Non-pigmented ciliary epithelial cell (primary cell): ENCODE measurements at places on chromosomes 2 and 18.

DNA sequence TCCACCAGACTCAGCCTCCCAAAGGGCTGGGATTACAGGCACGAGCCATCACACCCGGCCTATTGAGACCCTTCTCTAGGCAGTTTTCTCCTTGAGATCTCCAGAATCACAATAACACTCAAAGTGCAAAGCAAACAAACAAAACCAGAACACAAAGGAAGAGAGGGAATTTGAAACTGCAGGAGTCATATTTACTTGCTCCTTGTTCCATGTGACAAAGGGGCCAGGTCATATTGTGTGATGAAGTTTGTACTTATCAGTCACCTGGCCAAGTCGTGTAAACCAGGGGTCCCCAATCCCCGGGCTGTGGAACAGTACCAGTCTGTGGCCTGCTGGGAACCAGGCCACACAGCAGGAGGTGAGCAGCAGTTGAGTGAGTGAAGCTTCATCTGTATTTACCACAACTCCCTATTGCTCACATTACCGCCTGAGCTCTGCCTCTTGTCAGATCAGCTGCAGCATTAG is 26.5 kb downstream of the SCYGR8 start:
- DNase-seq = no peak

GRCh38 chr2:79612999-79613398 is 100.1 kb downstream of the CTNNA2 start:
- no peak for DNase-seq

DNA sequence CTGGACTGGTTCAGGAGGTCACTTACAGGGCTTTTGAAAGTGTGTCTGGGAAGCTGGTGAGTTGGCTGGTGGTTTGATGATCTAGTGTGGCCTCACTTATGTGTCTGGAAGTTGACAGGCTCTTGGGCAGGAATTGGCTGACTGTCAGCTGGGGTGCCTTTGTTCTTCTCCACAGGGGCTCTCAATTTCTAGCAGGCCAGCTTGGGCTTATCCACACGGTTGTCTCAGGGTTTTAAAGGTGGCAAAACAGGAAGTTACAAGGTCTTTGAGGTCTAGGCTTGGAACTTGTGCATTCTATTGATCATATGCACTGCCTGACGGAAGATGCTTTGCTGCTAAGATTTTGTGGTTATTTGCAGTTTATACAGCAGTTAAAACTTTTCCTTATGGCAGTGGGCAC is 52.0 kb upstream of the CELF4 start:
- no peak for DNase-seq

DNA sequence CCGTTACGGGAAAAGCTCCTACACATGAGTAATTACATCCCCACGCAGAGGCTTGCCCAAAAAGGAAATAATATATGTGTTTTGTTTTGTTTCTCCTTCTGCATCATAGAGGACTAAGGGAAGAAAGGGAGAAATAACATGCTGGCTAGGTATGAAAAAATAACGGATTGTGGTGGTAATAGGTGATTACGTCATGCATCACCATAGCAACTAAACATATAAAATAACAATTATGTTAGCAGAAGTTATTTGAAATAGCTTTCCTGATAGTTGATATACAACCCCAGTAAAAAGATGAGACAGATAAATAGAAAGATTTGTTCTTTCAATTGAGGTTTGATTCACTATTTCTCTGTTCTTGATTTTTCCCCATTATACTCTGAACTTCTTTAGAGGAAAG is 518.0 kb downstream of the ZNF516 start:
- DNase-seq = no peak
